ENCODE measurements at places on chromosomes 3 and 15. TPM values are rescaled to one million over a fixed set of nuclear protein-coding genes. Genes with fewer than 3 reads are reported as not detected.

C3orf49 gene
- total RNA-seq = not detected

- H3K4me1 ChIP-seq = no peaks in the 10 kb centered on the region
- H3K27me3 ChIP-seq = no peaks in the 10 kb centered on the region
- H3K36me3 ChIP-seq = no peaks in the 10 kb centered on the region
Observed at GRCh38 chr15:60444289-60444912, 34.5 kb downstream of the ICE2 start.

RLBP1 gene
- not detected for total RNA-seq

IMPG2 gene
- total RNA-seq = 0.74 TPM

DNA sequence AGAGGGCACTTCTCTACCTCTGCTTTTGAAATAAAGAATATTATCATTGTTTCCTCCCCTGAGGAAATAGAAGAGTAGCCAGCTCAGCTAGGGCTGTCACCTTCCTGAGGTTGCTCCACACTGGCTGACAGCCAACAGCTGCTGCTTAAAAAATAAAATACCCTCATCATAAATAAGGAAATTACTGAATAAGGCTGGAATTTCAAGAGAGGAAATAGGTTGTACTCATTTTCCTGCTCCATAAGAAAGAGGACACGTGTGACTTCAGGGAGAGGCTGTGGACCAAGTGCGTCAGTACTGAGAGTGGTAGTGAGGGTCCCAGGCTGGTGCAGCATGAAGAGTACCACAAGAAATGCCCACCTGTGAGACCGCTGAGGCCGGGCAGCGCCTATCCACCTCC lies 8.1 kb upstream of the C2CD4B start:
- H3K4me3 ChIP-seq = no peak overlapping the region
- H3K4me1 ChIP-seq = peaks cover 28% of the 10 kb centered on the region
- no peaks in the 10 kb centered on the region for H3K36me3 ChIP-seq
- no peaks in the 10 kb centered on the region for H3K27me3 ChIP-seq

- no peak overlapping the region for H3K27ac ChIP-seq
- no peaks in the 10 kb centered on the region for H3K36me3 ChIP-seq
- peaks cover 15% of the 10 kb centered on the region for H3K4me1 ChIP-seq
- H3K4me3 ChIP-seq = no peak overlapping the region
Observed at GRCh38 chr3:50516440-50516871, 13.0 kb upstream of the CACNA2D2 start.

DNA sequence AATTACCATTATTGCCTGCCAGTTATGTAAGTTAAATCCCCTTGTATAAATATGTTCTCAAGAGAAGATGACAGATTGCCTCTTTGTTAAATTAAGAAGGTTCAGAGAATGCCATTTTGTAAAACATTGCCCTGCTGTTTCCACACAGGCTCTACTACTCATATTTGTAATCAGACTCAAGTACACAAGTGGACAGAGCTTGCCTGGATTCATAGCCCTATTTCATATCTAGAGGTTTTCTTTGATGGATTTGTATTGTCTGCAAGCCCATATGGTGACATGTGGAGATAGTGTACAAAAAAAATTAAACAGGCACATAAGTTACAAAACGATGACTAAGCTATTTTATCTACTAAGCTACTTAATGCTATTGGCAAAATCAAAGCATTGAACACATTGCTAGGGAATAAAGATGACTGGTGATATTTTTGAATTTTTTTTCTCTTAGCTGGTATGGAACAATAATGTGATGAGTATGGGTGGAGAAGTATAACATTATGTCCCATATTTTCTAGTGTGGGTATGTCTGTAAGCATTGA lies 1286.6 kb upstream of the ALCAM start:
- H3K27ac ChIP-seq = no peak overlapping the region
- peaks cover 2% of the 10 kb centered on the region for H3K27me3 ChIP-seq
- no peak overlapping the region for H3K4me3 ChIP-seq
- DNase-seq = no peak
- no peaks in the 10 kb centered on the region for H3K4me1 ChIP-seq
- no peaks in the 10 kb centered on the region for H3K36me3 ChIP-seq

GRCh38 chr3:186638259-186638658 lies 1.9 kb upstream of the FETUB start:
- no peak for DNase-seq
- H3K36me3 ChIP-seq = no peaks in the 10 kb centered on the region
- H3K27ac ChIP-seq = no peak overlapping the region
- H3K4me1 ChIP-seq = no peaks in the 10 kb centered on the region

B2M gene
- 546 TPM for total RNA-seq

DNA sequence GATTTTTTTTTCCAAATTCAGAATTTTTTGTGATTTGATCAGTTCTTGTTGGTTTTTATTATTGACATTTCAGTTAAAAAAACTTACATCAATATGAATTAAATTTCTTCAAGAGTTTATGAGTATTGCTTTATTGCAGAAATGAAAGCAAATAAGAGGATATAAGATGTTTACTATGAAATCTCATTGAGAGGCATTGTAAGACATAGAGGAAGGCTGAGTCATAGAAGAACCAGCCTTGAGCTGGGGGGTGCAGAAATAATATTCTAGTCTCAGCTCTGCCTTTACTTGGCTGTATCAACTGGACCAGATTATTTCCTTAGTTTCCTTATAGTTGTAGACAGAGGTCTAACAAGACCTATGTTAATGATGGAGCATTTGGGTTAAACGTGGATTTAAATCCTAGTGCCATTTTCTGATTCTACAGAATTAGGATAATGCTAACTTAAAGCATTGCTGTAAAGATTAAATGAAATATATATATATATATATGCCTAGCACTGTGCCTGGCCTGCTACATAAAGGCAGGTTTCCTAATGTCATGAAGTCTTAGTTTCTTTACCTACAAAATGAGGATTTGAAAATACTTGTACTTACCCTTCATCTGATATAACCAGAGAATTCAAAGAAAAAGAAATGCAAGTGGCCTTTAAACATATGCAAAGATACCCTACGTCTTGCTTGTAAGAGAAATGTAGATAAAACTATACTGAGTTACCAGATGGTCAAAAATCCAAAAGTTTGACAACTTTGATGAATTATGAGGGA lies 7.3 kb downstream of the FAM98B start:
- no peak for DNase-seq
- peaks cover 3% of the 10 kb centered on the region for H3K36me3 ChIP-seq
